HFFc6 (cell line): ENCODE measurements at places on chromosomes 11 and 22.
A peak's percentile ranks its signal among the peaks of the same experiment; 100 is the strongest.

GRCh38 chr11:8168485-8169257 lies at the start of gene RIC3:
RIC3 (minus strand) TSS chr11:8169025; CDS start chr11:8168989, 36 bp downstream.
- DNase-seq: no peak

DNA sequence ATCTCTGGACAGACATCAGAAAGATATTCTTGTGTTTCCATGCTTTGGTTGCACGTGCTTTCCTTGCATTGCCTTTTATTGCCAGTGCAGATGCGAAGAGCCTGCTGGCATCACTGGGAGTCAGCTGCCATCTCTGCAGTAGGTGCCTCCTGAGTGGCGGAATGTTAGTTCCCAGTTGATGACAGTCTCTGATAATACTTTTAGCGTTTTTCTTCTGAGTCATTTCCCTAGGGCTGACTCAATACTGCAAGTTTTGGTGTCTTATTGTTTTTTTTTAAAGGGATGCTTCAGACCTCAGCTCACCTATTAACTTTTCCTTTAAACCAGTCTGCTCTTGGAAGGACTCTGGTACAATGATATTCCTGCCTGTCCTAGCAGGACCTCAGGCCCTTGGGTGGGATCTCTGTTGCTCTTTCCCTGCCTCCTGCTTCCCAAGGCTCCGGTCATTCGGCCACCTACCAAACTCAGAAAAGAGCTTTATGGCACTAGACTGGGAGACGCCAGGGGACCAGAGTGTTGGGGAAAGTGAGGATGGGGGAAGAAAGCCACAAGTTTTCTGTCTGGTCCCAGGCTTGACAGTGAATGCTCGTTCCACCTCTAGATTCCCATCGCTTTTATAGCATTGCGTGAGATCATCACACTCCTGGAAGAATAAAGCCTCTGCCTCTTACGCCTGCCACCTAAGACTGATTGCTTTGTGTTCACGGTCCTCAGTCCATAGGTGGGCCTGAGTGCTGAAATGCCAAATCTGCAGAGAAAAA lies 308.7 kb downstream of the DDX10 start:
- DNase-seq: peak; percentile 90

DNA sequence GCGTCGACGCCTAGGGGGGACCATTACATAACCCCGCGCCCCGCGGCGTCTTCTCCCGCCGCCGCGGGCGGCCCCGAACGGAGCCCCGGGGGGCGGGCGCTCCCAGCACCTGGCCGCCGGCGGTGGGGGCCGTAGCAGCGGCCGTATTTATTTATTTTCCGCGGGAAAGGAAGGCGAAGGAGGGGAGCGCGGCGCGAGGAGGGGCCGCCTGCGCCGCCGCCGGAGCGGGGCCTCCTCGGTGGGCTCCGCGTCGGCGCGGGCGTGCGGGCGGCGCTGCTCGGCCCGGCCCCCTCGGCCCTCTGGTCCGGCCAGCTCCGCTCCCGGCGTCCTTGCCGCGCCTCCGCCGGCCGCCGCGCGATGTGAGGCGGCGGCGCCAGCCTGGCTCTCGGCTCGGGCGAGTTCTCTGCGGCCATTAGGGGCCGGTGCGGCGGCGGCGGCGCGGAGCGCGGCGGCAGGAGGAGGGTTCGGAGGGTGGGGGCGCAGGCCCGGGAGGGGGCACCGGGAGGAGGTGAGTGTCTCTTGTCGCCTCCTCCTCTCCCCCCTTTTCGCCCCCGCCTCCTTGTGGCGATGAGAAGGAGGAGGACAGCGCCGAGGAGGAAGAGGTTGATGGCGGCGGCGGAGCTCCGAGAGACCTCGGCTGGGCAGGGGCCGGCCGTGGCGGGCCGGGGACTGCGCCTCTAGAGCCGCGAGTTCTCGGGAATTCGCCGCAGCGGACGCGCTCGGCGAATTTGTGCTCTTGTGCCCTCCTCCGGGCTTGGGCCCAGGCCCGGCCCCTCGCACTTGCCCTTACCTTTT lies at the start of gene EP300:
Gene EP300, plus strand, starts transcription at position 570 of the 795 bp plus-strand sequence. CDS start 413 bp downstream, outside the sequence.
- peak; percentile 61 for DNase-seq

DNA sequence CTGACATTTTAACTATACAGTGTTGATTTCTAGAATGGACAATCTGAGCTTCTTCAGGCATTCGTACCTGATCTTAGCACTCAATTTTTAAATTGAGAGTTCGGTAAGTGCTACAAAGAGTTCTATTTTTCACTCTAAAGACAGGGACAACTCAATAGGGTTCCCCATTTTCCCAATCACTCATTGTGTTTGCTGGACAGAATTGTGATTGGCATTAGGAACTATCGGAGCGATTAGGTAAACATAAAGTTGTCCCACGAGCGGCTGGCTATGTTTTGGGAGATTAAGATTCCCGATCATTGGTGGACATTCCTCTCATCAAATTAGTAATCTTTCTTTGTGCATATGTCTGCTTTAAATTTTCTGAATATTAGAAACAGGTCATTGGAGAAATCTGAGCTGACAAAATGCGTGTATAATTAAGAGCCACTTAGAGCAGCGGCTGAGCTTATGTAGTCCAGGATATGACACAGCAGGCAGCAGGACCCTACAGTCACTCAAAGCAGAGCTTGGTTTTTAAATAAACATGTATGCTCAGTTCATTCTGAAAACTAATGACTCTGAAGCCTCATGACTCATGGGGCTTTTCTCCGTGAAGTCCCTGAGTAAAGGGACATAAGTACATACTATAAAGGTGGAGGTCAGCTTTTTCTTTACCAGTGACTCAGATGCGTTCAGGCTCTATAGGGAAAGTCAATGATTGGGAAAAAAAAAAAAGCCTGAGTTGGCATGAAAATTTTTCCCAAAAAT lies 109.4 kb downstream of the GRIA4 start:
- DNase-seq: no peak

DNA sequence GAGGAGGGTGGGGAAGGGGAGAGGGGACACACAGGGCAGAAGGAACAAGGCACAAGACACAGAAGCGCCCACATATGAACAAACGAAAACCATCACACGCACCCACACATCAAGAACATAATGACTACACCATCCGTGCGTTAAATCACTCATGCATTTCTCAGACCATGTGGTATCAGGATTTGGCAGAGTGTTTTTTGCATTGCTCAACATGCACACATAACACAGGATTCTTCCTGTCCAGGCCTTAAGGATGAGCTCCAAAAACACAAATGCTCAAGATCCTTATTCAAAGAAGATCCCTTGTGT lies 309.5 kb downstream of the CADM1 start:
- no peak for DNase-seq

- DNase-seq: no peak
Measured at GRCh38 chr11:64224151-64224890, 1.7 kb downstream of the TRPT1 start.

DNA sequence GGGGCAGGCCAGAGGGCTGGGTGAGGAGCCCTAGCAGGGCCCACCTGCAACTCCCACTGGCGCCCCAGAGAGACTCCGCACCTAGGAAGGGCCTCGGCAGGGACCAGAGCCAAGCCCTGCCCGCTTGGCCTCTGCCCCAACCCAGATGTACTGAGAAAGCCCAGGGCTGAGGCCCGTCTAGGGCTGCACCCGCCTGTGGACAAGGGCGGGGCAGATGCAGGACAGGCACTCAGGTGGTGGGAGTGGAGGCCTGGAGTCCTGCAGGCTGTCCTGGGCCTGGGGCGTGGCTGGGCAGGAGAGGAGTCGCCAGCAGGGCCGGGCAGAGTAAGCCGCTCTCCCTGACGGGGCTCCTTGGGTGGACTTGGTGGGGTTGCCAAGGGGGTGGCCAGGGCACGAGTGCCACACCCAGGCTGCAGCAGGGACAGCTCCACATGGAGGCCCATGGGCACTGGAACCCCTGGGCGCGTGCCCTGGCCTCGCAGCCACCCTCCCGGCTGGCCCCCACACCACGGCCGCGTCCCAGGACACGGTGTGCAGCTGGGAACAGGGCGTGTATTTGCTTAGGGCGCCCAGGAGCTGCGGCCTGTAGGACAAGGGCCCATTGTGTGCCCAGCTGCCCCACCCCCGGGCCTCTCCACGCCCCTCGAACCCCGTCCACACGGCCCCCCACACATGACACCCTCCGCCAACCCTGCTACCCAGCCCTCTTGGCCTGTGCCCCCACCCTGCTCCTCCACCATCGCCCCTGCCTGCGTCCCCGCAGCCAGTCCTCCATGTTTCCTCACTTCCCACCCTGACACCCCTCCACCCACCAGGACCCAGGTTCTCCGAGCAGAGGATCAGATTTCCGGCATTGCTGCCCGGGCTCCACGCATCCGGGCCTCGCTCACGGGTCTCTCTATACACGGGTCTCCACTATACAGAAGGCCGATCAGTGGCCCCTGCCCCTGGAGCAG lies 11.3 kb upstream of the PIM3 start:
- no peak for DNase-seq

DNA sequence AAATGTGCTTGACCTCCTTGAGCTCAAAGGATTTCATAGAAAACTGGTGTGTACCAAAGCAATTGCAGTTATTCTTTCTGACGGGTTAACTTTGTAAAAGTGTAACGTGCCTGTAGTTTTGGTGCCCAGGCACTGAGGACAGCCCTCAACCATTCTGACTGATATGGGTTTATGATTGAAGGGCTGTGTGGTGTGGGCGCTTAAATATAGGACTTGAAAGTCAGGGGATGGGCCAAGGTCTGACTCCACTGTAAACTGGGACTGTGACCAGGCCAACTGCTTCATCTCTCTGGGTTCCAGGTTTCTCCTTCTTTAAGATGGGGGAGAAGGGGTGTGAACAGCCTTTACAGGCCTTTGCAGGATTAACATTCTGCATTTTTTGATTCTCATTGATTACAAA lies 191.1 kb upstream of the ARHGAP20 start:
- DNase-seq: no peak

DNA sequence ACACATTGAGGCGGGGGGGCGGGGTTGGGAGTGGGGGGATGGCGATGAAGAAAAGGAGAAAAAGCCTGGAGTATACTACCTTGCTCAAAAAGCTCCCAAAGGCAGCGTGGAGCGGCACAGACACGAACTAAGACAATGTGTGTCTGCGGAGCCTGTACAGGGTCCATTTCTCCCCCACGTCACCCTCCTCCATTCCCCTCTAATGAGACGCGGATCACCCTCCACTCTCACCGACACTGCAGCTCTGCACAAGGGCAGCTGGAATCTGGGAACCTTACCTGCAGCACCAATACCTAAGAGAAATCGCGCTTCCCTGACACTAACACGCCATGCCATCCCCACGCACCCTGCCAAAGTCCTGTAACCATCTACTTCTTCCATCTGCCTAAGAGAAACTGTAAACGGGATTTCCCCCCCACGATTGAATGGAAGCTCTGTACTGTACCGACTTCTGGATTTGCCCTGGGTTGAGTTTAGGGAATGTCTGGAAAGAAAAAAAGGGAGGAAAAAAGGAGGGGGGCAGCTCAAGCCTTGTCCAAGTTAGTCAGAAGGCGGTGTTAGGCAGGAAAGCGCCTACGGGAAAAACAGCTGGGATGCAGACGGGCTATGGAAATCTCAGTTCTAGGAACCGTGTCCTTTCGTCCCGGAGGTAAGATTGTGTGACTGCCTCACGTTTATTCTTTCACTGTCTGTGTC lies 125.7 kb upstream of the C11orf58 start:
- no peak for DNase-seq

GRCh38 chr11:75406338-75406777 lies 7.0 kb downstream of the RPS3 start:
- DNase-seq: peak; percentile 13

DNA sequence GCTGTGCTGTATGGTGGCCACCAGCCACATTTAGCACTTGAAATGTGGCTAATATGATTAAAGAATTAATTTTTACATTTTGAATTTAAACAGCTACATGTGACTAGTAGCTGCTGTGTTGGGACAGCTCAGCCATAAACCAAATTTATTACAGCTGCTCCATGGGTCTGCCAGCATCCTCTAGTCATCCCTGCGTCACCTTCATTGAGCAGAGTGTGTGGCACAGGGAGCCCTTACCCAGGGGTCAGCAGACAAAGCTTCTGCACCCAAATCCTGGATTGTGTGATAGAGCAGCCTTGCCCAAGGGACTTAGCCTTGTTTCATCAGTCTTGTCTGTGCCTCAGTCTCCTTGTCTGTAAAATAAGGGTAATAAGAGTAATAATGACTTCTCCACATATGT lies 19.4 kb upstream of the ACCSL start:
- no peak for DNase-seq

DNA sequence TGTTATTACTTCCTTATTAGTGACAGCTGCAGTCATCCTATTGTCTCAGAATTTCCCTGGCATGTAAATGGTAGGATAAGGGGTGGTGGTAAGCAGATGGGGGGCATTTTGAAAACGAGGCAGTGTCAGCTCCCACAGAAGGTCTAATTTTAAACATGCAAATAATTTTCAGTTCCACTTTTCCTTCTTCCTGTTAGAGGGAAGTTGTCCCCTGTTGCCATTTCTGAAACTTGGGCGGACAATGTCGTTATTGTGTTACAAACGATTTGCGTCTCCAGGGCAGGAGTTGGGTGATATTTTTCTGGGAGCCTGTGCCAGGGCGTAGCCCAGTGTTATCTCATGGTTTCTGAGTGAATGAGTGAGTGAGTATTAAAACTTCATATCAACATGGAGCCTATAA lies 7.4 kb downstream of the PTPRJ start:
- no peak for DNase-seq

- no peak for DNase-seq
Measured at GRCh38 chr11:19924716-19925115, 212.1 kb downstream of the NAV2 start.

DNA sequence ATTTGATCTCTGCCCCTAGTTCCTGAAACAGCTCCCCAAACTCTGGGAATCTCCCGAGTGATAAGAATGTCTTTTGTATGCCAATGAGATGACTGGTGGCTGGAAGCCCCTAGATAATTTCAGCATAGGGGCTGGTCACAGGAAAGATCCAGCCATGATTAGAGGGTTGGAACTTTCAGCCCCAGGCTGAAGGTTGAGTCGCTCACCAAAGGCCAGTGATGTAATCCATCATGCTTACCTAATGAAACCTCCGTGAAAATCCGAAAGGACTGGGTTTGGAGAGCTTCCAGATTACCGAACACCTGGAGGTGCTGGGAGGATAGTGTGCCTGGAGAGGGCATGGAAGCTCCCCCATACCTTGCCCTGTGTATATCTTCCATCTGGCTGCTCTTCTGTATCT lies 26.0 kb downstream of the LRRC32 start:
- no peak for DNase-seq

DNA sequence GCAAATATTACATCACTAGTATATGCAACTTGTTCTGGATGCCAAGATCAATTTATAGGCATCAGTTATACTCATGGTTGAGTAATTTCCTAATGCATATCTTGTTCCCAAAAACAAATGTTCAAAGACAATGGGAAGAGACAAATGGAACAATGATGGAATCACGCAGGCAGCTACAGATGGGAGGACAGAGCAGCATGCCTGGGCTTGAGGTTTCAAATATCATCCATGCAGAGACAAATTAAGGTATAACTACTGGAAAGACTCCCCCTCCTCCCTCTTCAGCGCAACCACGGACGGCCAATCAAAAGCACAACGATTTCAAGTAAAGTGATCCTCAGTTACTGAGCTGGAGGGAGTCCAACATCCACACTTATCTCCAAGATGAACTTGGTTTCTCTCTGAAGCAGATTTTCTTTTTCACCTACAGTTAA lies 106.8 kb downstream of the CCDC83 start:
- no peak for DNase-seq

DNA sequence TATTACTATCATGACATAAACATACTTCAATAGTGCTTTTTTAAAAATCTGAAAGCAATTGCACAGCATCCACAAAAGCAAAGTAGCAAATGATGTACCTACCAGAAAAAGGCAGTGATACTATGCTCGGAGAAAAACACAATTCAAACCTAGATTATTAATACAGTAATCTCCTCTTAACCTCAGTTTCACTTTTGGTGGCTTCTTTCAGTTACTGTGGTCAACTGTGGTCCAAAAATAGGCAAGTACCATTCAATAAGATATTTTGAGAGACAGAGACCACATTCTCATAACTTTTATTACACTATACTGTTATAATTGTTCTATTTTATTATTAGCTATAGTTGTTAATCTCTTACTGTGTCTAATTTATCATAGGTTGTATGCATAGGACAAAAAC lies 20.8 kb downstream of the KCNA4 start:
- no peak for DNase-seq
